ENCODE measurements at places on chromosomes 11 and 22.

- no peak for DNase-seq
Measured at GRCh38 chr22:27215871-27216270, 558.5 kb downstream of the MIAT start.

DNA sequence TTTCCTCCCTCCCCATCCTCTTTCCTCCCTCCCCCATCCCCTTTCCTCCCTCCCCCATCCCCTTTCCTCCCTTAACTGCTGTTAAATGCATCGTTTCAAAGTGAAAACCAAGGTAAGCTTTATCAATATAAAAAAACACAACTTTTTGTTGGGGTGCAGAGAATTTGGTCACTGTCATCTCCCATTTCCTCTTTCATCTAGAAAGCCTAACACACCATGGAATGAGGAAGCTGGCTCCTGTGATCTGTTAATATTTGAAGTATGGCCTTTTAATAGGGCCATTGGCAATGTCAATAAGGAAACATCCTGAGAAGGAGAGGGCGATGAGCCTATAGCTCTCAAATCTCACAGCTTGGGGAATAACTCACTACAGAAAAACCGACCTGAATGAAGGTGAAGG is 7.0 kb downstream of the EXPH5 start:
- DNase-seq, result no peak

DNA sequence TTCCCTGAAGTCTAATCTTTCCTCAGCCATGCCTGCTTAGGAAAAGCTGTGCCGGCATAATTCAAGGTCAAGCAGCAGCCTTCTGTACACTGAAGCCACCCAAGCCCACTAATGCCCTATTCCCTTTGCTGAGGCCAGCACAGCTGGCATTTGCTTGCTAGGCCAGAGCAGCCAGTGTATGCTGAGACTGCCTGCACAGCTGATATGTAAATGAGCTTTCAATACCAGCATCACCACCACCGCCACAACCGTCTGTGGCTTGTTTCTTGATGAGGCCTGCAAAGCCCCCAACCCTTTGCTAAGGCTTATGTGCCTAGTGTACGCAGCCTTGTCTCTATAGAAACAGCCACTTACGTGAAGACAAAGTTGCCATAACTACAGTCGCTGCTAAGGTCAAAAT is 56.3 kb upstream of the TNRC6B start:
- DNase-seq, result no peak

DNA sequence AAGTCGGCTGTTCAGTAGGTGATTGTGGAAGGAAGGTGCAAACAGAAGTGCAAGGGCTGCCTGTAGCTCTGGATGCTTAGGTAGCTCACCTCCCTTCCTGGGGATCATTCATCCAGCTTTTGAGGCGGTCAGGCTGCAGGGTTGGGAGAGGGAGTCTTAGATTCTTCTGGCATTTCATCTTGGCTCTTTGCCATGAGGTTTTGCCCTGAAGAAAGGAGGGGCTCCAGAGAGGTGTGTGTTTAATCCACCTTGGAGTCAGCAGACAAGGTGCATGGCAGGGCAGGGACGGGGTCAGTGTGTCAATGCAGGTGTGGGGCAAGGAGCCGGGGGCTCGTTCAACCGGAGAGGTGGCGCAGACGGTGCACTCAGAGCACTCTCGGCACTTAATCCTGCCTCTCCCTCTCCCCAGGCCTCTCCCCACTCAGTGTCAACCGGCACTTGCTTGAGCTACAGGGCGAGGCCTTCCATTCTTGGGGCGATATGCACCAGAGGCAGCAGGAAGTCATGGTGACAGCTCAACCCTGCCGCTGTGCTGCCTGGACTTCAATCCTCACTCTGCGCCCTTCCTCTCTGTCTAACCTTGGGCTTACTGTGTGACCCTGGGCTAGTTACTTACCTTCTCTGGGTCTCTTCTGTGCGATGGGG is 7.2 kb downstream of the ADAMTS15 start:
- no peak for DNase-seq

DNA sequence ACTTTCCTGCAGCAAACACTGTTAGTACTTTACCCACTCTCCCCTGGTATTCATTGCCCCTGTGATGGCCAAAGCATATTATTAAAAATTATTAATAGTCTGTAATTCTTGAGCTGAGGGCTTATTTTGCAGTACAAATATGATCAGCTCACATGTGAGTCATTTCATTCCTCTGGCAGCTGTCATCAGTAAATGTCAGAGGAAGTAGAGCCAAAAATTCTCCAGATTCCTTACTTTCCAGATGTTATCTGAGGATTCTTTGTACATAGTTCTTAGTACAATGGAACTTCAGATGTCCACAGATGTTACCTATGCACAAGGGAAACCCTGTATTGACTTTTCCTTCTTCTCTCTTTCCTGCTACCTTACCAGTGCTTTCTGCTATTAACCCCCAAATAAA is 12.5 kb downstream of the OR5B3 start:
- DNase-seq, result no peak

DNA sequence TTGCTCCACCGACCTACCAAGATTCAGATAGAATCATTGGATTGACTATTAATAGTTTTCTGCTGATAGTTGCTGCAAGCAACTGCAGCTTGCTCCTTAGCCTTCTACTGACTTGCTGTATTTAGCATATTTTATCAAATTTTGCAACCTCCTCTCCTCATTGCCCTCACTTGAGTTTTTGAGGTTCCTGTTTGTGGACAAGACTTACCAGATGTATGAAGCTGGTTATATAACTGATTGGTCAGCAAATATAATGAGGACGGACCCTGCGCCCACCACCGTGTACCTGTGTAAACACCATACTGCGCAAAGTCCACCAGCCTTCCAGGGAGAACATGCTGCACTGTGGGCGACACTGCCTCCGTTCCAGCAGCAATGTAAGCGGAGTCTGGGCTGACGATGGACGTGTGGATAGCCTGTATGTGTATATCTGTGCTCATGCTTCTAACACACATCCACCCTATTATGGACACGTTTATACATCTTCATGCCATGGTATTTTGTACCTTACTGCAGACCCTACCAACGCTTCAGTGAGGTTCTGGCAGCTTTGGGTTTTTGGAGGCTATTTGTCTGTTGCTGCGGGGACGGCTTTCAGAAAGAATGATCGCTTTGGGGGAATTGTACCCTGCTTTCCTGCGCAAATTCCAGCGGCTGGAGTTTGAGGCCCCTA is 1.5 kb upstream of the USP18 start:
- DNase-seq, result no peak

- DNase-seq, result no peak
Measured at GRCh38 chr11:75347781-75348566, 3.5 kb downstream of the ARRB1 start.

- peak; percentile 16 for DNase-seq
Measured at GRCh38 chr11:45102810-45103621, 43.4 kb upstream of the PRDM11 start.

- no peak for DNase-seq
Measured at GRCh38 chr22:50630376-50630775, 2.4 kb upstream of the ARSA start.

GRCh38 chr11:85918910-85919794 is 64.0 kb downstream of the CCDC83 start:
- no peak for DNase-seq

All from KG1 (cell line).